Small intestine (tissue), 16 donors: ENCODE measurements at places on chromosomes 5 and 9.

GRCh38 chr5:172090976-172091547 lies 84.6 kb upstream of the FBXW11 start:
- DNase-seq: no peak

- DNase-seq: no peak
Measured at GRCh38 chr9:76528056-76528455, 69.1 kb downstream of the GCNT1 start.

GRCh38 chr9:101738566-101739183 lies at the start of gene GRIN3A:
TSS of gene GRIN3A (minus strand) at chr9:101738647. CDS start at chr9:101737979, 668 bp downstream.
- peak; percentile 19 for DNase-seq

- DNase-seq: no peak
Measured at GRCh38 chr5:40572937-40573336, 106.8 kb upstream of the PTGER4 start.

GRCh38 chr9:126860757-126861466 lies 473 bp downstream of the ZBTB34 start:
- DNase-seq: peak; percentile 69

GRCh38 chr5:87752362-87752761 lies 339.6 kb upstream of the CCNH start:
- no peak for DNase-seq

DNA sequence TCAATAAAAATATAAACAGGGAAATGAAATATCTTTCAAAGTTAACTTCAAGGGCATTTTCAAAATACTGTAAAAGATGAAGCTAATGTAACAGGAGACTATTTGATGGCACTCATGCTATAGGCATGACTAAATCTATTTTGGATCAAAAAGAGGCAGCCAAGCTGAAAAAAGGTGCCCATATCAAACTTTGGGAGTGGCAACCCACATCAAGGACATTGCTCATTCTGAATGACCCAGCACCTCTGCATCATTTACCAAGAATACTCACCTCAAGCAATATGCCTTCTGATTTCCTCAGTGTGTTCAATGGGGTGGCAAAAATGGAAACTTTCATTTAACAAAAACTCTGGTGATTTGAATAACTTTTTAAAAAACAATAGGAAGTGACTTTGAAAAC lies 853.3 kb downstream of the TLE1 start:
- no peak for DNase-seq

GRCh38 chr5:161411156-161411555 lies 135.4 kb downstream of the GABRB2 start:
- DNase-seq: no peak

DNA sequence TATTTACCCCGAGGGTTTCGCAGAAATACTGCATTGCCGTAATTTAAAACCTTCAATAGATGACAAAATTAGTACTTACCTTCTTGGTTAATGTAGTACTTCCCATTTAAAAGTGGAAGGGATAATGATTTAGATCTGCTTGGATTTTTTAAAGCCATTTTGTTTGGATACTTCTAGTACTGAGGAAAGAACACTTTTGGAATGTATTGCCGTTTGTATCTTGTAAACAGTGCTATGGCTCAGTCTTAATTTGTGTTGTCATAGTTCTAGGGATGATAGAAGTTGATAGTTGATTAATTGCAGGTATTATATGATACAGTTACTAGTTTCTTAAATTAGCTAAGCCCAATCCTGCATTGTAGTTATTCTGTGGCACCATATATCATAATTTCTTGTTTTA lies 33.1 kb downstream of the TNPO1 start:
- peak; percentile 18 for DNase-seq

- peak; percentile 39 for DNase-seq
Measured at GRCh38 chr9:34457266-34458012, 931 bp downstream of the FAM219A start.

GRCh38 chr5:28046596-28046995 lies 1008.2 kb upstream of the CDH9 start:
- DNase-seq: no peak

DNA sequence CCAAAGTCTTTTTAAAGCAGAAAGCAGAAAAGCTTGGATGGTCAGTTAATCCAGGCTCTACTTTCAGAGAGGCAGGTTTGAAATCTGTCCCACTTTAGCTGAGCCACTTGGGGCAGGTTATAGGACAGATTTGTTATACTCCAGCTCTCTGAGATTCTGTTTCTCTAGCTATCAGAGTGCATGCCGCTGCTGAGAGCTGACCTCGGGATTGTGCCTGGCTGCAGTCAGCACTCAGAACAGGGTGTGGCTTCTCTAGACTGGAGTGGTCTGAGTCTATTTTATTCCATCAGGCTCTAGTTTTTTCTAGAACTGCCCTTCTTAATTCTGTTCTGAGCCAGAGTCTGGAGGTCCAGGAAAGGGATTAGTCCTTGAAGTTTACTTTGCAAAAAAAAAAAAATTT lies 67.7 kb downstream of the NDFIP1 start:
- peak; percentile 63 for DNase-seq

DNA sequence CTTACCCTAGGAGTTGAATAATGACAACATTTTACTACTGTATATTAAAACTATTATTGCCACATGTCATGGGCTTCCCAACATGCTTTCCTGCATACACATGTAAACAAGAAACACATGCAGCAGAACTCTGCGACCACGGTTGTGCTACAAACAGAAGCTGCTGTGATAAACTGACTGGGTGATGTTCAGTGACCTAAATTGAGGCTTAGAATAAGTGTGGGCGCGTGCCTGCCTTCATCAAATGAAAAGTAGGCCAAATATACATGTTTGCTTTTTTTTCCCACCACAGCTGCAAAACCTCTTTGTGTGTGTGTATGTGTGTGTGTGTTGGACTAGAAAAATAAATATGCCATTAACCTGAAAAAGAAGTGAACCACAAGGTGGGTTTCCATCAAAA lies 1202.1 kb downstream of the PTPRD start:
- no peak for DNase-seq

DNA sequence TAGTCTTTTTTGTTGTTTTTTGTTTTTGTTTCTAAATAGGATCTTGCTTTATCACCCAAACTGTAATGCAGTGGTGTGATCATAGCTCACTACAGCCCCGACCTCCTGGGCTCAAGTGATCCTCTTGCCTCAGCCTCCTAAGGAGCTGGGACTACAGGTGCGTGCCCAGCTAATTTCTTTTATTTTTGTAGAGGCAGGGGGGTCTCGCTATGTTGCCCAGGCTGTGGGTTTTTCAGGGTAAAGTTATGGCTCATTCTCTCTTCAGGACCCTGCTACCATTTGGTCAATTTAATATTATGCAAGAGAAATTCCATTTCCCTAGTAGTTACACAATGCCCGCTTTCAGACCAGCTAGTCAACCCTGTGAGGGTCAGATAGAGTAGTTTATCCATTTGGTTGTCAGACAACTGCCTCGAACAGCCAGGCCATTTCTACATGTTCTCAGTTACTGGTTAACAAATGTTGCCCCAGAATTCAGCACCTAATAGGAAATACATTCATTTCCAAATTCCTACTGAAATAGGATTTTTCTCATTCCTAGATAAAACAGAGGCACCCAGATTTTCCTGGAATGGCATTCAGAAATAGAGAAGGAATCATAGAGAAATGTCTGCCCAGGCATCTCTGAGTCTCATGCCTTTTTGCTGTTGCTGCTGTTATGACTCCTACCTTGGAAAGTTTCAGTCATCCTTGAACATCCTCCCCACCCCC lies 6.4 kb upstream of the GLIS3 start:
- DNase-seq: no peak

- no peak for DNase-seq
Measured at GRCh38 chr5:83538786-83539462, 67.4 kb downstream of the VCAN start.

DNA sequence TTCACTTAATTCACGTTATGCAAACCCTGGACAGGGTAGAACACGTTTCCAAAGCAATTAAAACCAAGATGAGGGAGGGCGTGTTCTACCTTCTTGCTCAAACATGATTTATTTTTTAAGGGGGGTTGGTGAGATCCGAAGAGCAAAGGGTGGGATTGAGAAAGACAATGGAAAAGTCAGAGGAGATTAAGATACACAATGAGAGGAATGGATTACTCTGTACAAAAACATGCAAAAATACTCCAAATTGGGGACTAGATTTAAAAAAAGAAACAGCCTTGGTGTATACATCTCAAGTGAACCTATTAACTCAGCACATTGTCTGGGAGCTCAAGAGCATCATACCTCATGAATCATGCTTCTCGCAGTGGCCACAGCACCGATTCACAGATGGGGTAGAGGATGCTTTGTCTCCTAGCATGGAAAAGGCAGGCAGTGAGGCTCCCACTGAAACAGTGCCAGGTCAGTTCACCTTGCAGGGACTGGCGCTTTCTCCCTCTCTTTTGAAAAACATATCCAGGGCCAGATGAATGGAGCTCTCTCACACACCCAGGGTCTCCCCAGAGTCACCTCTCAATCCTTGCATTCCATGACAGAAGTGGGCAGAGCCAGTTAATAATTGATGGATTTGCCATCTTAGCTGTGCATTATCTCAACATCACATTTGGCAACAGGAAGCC lies 459.7 kb downstream of the BNC2 start:
- no peak for DNase-seq

DNA sequence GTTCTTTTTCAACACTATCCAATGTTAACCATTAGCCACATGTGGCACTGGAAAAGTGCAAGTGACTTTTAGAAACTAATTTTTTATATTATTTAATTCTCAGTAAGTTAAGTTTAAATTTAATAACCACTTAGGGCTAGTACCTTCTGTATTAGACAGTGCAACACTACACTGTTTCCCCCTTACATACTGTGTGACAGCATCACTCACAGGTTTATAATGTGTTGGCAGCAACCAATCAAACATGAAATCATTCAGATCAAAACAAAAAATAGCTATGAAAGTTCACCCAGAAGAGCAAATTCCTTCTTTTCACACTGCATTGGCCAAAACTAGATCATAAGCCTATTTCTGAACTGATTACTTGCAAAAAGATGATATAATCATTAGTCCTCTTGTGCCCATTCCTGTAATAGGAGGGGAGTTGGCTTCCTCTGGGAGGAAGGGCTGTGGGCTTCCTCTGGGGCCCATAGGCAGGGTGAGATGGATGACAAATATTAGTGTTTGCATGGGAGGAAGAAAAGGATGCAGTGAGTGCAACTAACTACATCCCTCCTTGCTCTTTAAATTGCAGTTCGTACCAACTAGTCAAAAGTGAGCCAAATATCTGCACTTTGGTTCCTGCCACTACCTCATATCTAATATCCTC lies 708.1 kb upstream of the RGMB start:
- no peak for DNase-seq

DNA sequence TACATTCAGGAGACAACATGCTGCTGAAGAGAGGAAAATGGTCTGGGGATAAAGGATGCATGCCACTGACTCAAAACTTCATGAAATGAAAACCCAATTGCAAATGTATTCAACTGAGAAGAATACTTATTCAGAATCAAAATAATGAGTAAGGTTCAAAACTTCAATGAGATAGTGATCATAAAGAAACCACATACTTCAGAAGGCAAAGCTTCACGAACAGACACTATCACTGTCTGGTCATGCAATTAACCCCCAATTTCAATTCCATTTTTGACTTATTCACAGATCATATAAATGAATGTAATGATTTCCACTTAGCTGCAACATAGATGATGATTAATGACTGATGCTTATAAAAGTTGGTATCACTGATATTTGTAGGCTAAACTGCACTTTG lies 33.0 kb upstream of the CTNNAL1 start:
- DNase-seq: no peak

- DNase-seq: no peak
Measured at GRCh38 chr9:94754976-94755475, 28.5 kb downstream of the AOPEP start.

- peak; percentile 83 for DNase-seq
Measured at GRCh38 chr5:76544268-76544926, 78.8 kb downstream of the F2RL2 start.

- no peak for DNase-seq
Measured at GRCh38 chr5:147898875-147899401, 7.4 kb downstream of the C5orf46 start.

GRCh38 chr5:168469816-168470215 lies 16.5 kb upstream of the RARS1 start:
- no peak for DNase-seq

DNA sequence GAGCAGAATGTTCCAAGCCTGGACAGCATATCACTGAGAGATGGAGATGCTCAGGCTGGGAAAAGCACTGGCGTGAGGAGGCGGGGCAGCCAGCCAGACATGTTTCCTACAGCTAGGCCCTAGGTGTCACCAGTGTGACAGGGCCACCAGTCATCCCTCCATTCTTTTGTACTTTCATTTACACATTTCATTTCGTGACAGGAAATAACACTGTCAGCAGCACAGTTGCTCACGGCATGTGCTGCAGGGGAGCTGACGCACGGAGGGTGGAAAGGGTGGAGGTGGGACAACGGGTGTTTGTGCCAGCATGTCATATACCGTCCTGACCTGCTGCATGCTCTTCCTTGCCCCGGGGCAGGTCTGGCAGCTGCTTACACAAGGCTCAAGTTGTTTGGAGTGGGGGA lies 14.8 kb upstream of the CEMIP2 start:
- no peak for DNase-seq

DNA sequence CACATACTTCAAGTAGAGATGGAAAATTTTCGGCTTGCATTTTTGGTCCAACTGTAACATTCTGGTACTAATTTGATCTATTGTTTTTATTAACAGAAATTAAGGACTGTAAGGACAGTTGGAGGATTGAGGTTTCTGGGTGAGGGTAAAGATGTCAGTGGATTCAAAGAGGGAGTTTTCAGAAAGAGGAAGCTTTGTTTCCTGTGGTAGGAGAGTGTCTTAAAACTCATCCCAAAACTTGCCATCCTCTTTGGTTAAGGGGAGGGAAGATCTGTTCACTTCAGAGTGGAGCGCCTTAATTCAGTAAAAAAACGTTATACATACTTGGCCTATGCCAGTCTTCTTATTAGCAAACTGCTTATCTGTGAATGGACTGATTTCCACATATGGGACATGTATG lies 13.8 kb downstream of the CNTRL start:
- DNase-seq: no peak
